ENCODE measurements at places on chromosomes 5 and 9. TPM values are rescaled to one million over a fixed set of nuclear protein-coding genes. Genes with fewer than 3 reads are reported as not detected.
A peak's percentile ranks its signal among the peaks of the same experiment; 100 is the strongest.

- no peak for DNase-seq
Measured at GRCh38 chr5:120093178-120093577, 370.9 kb upstream of the PRR16 start.

The PCDHB10 gene
- not detected for total RNA-seq

DNA sequence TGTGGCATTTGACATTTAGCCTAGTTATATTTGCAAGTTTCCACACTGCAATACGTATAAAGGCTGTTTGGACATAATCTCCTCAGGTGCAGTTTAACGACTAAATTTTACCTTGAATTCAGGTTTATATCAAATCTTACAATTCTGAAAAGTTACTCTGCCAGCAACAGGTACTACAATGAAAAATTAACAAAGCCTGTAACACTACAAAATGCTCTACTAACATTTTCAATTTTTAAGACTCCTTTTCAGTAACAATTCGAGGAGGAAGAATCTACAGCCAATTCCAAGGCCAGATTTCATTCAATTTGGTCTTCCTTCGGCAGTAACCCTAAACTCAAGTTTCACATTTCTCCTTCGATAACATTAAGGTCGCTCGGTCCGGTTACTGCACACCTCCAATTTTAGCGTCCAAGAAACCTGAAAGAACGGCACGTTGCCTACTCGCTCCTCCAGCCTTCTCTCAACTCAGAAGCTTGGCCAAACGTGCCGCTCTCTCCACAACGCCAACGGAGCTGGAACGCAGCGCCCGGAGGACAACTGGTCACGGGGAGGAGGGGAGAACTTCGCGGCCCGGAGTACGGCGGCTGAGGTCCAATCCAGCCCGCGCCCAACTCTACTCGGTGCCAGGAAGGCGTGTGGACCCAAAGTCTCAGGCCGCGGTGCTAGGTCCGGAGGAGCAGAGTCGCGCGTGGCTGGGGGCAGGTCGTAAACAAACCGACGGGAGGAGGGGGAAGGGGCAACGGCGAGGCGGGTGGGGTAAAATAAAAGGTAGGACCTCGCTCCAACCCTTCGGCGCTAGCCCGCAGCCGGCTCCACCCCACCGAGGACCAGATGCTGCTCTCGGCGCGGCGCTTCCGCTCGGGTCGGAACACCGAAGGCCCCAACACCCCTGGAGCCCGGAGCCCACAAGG, 681 bp downstream of the FNIP1 start:
- DNase-seq, result peak; percentile 55

The ANXA6 gene
- 336 TPM for total RNA-seq

The FAT2 gene
- not detected for total RNA-seq

DNA sequence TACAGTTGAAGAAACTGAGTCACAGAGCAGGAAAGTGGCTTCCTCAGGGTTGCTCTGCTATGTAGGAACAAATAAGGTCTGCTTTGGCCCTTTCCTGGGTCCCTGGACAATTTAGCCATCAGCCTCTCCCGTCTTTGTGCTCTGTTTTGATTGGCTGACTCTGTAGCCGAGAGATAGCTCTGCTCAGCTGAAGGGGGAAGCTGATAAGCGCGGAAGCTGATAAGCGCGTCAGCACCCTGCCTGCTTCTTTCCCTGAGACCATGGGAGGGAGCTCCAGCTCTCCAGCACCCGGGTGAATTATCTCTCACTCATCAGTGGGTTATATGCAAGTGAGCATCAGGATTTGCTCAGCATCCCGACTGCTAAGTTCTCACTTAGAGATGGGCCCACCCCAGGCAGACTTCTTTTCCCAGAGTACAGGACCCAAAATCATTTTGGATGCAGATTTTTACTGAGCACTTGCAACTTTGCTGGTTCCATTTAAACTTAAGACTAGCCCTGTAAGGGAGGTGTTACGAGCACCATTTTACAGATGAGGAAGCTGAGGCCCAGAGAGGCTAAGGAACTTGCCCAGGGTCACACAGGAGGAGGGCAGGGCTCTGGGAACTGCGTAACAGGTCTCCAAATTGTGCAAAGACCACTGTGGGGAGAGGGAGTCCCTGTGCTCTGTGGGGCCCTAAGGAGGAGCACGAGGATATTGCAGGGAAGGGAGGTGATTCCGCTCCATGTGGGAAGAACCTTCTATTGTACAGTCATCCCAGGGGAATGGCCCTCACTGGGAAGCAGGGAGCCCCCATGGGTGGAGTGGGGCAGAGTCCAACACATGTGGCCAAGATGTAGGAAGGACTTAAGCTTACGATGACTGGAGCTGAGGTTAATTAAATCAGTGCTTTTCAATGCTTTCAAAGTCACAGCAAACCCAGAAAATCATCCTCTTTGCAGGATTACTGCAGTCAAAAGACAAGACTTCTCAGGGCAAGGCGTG, 83.7 kb upstream of the ORM1 start:
- peak; percentile 12 for DNase-seq

GRCh38 chr5:32541241-32541640, 44.1 kb upstream of the SUB1 start:
- DNase-seq, result no peak

DNA sequence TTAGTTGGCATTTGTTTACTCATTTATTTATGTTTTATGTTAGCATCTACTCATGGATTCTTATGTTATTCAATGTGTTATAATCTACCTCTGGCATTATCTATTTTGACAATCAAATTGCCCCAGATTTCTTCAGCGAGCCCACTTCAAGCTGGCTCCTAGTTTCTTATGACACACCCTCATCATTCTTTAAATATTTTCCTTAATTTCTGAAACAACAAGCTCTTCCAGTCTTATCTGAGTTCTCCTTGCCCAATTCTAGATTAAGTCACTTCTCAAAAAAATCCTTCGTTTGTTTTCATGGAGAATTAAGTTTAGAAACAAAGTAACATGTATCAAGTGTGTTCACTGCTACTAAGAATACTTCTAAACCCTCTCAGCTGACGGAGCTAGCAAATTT, 229.8 kb downstream of the SEMA5A start:
- no peak for DNase-seq

The CLIC3 gene
- not detected for total RNA-seq

GRCh38 chr5:145991044-145991575, 54.7 kb downstream of the SH3RF2 start:
- DNase-seq, result no peak

DNA sequence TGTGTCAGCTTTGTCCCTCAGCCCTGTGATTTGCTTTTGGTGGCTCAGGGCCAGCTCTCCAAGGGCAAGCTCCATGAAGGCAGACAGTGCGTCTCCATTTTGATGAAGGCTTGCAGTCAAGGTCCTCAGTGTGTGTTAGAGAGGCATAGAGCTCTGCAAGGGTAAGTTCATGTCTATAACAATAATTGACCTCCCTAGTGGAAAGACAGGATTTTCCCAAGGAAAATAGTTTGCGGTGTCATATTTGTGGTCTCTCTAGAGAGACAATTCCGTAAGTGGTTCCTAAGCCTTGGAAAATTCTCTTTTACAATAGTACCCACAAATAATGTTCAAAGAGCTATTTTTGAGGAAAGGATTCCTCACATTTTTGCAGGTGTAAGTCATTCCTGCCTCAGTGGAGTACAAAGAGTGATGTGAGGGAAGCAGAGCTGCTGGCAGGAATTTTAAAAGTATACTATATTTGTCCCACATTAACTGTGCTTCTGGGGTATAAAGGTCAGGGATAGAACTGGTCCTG, 40.2 kb downstream of the SLC1A3 start:
- DNase-seq, result no peak

GRCh38 chr5:96194593-96194992, 232.9 kb upstream of the ELL2 start:
- DNase-seq, result no peak
